Neural crest cell (in vitro differentiated cells): ENCODE measurements at places on chromosomes 7 and 10. TPM values are rescaled to one million over a fixed set of nuclear protein-coding genes. Genes with fewer than 3 reads are reported as not detected.
A peak's percentile ranks its signal among the peaks of the same experiment; 100 is the strongest.

C10orf67 gene
- 0.18 and 0.33 TPM in 2 replicates for total RNA-seq

OPALIN gene
- not detected in 2 replicates for total RNA-seq

PIP gene
- total RNA-seq, result not detected in 2 replicates

CYREN gene
- total RNA-seq, result 70.4 and 75.5 TPM in 2 replicates

BAG3 gene
- 22.3 and 23.3 TPM in 2 replicates for total RNA-seq

SPDYE5 gene
- total RNA-seq, result not detected in 2 replicates

CH25H gene
- total RNA-seq, result not detected in 2 replicates

GRCh38 chr10:125370578-125370977 lies 210.2 kb upstream of the CTBP2 start:
- DNase-seq, result peak; percentile 66

DNA sequence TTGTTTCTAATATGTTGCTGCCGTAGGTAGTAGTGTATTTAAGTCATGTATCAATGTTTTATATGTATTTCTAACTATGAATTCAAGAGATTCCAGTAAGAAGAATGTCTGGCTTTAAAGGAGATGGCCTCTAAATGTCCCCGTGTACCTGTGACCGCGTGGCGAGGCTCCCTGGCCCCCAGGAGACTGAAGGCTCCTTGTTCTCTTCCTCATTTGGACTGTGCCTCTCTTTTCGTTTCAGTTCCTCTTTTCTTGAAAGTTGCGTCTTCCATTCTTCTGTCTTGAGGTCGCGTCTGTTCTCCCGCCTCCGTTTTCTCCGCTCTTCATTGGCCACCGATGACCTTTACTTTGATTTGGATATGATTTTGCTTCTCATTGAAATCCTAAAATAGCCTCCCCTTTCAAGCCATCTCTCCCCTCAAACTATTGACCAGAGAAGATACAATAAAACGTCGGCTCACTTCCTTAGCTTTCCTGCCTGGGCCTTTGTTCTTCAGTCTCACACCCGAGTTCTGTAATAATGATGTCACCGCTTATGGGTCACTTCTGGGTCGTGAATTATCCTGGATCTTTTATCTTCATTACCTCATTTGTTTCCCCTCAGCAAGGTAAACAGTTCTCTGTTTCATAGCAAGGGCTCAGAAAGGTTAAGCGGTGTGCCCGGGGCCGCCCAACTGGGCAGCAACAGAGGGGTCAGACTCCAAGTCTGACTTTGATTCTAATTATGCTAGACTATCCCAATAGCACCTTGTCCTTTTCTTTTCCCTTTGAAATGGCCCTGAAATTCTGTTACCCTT lies 28.7 kb downstream of the WIPI2 start:
- no peak for DNase-seq

DNA sequence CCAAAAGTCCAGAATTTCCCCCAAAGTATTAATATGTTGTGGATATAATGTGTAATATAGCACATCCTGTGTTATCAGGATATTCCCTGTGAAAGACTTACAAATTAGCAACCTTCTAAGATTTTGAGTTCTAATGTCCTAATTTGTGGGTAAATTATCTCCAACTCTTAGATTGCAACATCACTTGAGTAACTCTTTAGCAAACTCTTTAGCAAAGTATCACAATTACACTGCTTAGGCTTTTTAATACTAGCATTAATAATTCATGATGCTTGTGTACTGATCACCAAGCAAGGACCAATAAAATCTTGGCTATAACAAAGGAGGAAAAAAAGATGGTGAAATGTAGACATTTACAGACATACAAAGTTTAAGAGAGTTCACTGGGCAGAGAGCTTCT lies 27.7 kb downstream of the HIP1 start:
- no peak for DNase-seq

GRCh38 chr7:136303162-136303561 lies 326.0 kb upstream of the MTPN start:
- no peak for DNase-seq

DNA sequence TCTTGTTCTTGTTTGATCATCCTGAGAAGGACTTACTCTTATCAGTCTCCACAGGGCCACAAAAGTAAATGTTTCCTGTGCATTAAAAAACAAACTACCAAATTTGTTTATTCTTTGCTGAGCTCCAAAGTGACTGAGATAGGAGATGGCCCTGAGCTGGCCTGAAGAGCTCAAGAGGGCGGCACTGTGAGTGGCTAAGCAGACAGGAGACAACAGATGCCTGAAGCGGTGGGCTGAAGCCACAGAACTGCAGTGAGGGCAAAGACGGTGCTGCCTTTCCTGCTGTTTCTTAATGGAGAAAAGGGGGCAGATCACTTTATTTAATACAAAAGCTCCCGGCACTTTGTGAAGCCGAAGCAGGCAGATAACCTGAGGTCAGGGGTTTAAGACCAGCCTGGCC lies 379.6 kb downstream of the ARL4A start:
- no peak for DNase-seq

GRCh38 chr10:1417574-1417973 lies 319.8 kb downstream of the ADARB2 start:
- no peak for DNase-seq

DNA sequence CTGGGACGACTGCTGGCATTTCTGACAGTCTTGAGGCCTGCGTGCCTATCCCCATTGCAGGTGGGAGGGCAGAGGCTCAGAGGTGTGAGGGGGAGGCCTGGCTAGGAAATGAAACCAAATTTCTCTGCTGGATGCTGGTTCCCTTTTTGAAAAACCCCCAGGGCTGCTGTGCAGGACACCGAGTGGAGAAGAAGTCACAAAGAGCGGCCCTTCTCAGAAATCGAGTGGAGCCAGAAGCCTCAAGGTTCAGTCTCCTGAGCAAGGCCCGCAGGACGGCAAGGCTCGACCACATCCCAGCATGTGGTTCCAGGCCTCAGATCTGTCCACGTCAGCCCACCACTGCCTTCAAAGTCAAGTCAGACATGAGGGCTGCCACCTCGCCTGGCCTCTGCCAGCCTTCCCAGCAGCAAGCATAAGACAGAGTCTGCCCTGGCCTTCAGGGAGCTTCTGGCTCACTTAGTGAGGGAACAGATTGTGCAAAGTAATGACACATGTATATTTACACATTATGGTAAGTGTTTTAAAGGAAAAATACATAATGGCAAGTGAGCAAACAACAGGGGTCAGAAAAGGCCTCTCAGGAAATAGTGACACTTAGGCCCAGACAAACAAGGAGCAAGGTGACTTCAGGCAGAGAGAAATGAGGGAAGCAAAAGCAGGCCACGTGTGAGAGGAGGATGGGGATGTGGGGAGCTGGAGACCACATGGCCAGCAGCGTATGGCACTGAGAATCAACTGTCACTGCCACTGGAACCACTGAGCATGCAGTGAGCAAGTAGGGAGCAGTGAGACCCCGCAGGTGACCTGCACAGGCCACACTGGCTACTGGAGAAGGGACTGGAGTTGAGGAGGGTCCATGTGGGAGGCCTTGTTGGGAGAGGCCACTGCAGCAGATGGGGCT lies 86.7 kb downstream of the ARHGAP22 start:
- DNase-seq, result no peak

- DNase-seq, result no peak
Measured at GRCh38 chr7:28517206-28517605, 104.9 kb downstream of the CREB5 start.

DNA sequence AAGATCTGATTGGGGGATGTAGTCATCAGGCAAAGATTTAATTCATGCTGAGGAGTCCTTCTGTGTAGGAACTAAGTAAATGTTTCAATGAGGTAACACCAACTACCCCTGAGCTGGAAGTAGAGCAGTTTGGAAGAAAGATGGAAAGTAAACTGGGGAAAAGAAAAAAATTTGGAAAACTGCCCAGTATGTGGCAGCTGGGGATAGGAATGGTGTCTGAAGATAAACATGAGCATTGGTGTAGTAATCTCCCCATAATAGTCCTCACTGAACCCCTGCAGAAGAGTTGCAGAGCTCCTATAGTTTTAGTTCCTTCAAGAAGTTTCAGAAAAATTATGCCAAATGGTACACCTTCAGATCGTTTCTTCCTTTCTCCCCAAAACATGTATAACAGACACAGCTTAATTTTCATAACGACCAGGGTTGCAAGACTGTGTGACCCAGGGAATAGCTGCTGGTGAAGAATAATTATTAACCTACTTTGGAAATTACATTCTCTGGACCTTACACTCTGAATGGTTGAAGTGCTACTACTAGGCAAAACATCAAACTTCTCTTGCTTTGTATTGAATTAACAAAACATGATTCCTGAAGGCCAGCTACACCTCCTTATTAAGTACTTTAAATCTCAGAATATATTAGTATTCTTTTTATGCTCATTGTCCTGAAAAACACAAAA lies 446.4 kb upstream of the NRG3 start:
- no peak for DNase-seq

DNA sequence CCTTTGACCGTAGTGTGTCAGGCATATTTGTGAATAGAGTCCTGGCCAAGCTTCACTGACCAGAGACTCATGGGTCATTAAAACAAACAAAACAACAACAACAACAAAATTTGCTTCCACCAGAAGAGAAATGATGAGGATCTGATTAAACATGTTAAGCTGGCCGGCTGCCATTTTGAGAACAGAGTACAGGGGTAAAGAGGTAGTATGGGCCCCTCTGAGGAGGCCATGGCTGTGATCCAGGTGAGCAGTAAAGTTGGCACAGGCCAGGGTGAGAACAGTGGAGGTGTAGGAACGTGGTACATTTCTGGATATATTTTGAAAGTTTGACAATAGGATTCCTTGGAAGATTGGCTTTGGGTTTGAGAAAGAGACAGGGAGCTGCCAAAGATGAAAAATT lies 252.5 kb downstream of the TWIST1 start:
- DNase-seq, result no peak

- DNase-seq, result no peak
Measured at GRCh38 chr10:5927306-5927705, 37.3 kb downstream of the FBH1 start.

DNA sequence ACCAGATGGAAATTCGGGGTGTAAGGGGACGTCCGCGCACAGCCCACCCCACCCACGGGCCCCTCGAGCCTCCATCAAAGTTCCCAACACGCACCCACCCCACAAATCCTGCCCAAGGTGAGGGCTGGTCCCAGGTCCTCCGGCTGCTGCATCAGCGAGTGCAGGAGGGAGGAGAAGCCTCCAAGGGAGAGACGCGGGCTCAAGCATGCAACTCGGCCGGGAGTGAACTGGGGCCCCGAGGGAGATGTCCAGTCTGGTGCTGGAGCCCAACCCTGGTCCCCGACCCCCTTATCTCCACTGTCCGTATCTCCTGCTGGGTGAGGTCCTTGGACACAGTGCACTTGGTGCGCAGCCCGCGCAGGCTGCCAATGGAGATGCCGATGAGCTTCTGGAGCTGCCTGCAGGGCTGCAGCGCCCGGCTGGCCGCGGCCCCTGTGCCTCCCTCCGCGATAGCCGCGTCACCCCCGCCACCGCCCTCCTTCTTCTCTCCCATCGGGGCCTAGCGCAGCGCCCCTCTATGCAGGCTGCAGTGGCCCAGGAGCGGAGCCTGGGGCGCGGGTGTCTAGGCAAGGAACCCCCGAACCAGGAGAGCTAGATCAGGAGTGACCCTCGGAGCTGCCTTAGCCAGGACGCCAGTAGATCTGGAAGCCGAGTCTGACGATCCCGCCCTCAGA lies 489.2 kb downstream of the ZNF33B start:
- DNase-seq, result no peak

DNA sequence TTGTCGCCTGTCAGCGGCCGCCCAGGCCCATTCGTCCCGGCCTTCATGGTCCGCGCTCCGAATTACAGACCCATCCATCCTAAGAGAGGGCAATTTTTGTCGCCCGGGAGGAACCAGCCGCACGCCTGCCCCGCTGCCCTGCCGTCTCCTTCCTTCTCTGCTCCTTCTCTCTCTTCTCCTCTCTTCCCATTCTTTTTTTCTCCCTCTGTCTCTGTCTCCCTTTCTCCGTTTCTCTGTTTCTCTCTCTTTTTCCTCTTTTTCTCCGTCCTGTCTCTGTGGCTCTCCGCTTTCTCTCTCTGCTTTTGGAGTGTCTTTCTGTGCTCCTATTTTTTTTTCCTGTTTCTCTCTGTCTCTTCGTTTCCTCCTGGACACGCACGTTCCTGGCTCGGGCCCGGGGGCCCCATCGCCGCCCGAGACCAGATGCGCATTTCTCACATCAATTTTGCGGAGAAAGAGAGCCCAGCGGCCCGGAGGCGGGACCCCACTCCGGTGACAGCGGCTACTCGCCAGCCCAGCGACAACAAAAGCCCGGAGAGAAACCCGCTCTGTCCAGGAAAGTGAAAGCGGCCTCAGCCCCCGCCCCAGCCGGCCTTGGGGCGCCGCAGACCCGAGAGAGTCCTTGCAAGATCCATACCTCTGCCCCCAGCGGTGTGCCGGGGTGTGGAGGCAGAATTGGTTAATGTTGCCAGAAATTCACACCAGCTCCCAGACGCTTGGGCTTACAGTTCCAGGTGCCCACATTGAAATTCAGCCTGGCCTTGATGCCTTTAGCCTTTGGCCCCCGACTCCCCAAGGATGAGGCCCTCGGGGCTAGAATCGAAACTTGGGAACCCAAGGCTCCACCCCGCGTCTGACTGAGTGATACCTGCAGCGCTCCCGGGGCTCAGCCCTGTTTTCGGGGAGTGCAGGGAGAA lies 4.1 kb downstream of the LBX1 start:
- DNase-seq, result no peak

DNA sequence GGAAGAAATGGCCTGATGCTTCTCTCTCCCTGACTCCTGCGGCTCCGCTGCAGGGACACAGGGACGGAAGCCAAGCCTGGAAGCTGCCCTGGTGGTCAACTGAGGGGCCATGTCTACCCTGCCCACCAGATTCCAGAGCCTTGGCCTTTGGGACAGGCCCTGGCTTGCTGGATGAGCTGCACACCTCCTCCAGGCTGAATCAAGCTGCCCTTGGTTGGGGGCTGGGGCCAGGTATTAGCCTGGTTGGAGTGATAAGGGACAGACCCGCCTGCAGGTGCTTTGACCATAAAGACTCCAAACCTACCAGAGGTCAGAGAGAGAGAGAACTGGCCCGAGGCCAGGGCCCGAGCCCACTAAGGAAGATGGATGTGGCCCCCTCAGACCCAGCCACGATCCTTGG lies 30.1 kb downstream of the CRHR2 start:
- no peak for DNase-seq

GRCh38 chr7:55969391-55969790 lies 5.0 kb downstream of the NIPSNAP2 start:
- DNase-seq, result no peak
